Stimulated activated CD4-positive, alpha-beta T cell treated with anti-CD3 and anti-CD28 coated beads, Interleukin-4, amount 100 ng/mL, for 48 hours (primary cell): ENCODE measurements at places on chromosomes 1 and 21.

- DNase-seq, result peak; percentile 2
These were observed 133.4 kb downstream of the PLPPR5 start for GRCh38 chr1:98870959-98871903.

DNA sequence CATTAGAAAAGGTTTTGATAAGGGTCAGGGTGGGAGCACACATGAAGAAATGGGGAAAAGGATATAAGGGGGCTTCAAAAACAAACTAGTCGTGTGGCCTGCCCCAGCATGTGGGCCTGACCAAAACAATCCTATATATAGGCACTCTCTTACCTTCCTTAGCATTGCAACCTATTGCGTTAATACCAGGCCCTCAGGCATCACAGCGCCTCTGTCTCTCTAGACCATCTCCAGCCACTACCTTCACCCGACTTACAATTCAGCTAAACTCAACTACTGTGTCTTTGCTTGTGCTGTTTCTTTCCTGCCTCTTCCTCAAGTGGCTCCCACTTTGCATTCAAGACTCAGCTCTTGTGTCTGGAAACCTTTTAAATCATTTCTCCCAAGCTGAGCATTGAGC, 47.0 kb upstream of the GJA5 start:
- no peak for DNase-seq

- no peak for DNase-seq
These were observed 21.4 kb downstream of the CITED4 start for GRCh38 chr1:40840526-40841323.

GRCh38 chr1:117780687-117781475, 148.5 kb downstream of the GDAP2 start:
- DNase-seq, result no peak

DNA sequence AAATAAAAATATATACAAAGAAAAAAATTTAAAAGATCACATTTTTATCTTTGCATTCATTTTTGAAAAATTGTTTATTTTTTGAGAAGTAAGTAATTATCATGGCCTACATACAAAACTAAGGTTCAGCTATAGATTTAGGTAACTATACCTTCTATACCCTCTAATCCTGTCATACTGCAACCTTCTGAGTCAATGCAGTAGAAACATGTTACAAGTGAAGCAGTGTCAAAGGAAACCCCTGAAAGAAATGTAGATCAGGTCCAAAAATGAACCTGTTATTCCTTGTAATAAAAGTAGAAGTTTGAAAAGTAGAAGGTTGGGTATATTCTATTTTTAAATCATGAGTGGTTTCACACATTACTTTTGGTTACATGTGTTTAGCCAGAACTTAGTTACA, 51.3 kb downstream of the PTGS2 start:
- DNase-seq, result no peak

DNA sequence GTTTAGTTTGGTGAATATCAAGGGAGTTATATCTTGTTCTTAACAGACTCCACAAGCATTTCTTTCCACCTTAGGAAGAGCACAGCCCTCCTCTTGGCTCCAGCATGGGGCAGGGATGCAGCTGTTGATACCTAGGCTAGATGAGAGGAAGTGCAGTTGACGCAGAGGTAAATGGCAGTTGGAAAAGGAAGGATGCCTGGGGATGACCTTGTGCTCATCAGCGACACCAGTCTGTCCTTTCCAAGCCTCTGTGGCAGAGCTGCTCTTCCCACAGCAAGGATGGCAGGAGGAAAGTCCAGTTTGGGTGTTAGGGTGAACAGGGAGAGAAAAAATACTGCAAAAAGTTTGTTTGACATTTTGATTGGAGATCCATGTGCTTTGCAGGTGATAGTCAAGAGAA, 6.2 kb downstream of the PROX1 start:
- no peak for DNase-seq

DNA sequence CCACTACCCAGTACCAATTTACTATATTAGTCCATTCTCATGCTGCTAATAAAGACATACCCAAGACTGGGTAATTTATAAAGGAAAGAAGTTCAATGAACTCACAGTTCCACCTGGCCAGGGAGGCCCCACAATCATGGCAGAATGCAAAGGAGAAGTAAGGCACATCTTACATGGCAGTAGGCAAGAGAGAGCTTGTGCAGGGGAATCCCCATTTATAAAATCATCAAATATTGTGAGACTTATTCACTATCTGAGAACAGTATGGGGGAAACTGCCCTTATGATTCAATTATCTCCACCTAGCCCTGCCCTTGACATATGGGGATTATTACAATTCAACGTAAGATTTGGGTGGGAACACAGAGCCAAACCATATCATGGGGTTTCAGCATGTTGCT, 6.4 kb downstream of the CD58 start:
- DNase-seq, result no peak

DNA sequence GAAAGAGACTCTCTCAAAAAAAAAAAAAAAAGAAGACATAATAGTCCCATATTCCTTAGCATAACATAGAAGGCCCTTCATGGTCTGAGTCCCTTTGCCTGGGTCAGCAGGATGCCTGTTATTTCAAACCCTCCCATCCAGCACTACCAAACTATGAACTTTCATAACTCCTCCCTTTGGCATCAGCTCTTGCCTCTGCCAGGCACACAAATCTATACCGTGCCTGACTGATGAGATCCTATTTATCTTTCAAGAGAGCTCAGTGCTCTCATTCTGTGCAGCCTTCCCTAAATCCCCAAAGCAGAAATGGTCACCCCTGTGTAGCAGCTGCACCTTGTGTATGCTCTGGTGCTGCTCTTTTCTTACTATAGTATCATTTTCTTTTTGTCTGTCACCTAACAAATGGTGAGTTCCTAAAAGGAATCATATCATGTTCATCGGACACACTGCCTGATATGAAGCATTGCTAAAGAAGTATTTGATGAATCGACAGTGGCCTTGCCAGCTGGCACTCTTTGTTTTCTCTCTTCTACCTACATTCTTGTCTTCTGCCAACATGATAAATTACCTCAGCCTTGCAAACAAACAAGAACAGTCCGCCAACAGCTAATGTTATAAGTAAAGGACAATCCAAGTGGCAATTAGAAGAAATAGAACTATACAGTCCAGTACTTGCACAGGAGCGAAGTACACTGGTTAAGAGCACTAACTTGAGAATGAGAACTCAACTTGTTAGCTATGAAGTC, 29.9 kb downstream of the FMO4 start:
- DNase-seq, result no peak

DNA sequence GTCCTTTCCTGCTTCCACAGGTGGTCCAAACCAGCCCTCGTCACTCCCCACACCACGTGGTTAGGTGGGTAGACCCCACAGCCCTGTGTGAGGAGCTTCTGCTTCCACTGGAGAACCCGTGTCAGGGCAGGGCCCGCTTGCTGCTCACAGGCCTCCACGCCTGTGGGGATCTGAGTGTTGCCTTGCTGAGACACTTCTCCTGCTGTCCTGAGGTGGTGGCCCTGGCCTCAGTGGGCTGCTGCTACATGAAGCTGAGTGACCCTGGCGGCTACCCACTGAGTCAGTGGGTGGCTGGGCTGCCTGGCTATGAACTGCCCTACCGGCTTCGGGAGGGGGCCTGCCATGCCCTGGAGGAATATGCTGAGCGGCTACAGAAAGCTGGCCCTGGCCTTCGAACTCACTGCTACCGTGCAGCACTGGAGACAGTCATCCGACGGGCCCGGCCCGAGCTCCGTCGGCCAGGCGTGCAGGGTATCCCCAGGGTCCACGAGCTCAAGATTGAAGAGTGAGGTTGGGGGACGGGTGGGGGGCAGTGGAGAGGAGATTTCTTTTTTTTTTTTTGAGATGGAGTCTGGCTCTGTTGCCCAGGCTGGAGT, 5.5 kb upstream of the ISG20L2 start:
- DNase-seq, result no peak

DNA sequence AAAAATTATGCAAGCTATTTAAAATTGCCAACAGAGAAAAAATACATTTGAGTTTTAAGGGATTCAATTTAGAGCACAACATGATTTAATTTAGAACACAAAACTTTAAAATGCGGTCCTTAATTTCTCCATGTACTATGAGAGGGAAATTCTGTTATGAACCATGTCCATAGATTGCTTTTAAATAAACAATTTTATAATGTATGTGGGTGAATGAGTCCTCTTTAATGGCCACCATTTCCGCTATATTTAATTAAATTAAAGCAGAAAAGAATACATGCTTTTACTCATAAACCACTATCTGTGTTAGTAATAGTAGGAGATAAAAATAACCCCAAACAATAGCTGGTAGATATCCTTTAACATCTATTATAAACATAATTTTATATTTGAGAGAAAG, 914.6 kb downstream of the LTN1 start:
- DNase-seq, result no peak

DNA sequence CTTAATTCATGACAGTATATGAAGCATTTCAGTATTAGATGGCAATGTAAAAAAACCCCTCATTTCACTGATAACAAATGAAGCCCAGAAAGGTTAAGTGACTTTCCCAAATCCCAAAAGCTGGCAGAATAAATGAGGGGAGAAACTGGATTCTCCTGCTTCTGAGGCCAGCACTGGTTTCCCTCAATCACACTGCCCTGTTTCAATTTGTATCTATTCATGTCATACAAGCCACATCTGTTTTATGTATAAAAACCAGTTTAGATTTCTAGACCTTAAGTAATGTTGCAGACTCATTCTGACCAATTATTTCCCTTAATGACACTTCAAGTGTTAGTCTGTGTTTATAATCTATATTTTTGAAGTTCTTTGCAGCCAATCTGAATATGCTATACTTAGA, 16.8 kb downstream of the PLPPR4 start:
- no peak for DNase-seq

DNA sequence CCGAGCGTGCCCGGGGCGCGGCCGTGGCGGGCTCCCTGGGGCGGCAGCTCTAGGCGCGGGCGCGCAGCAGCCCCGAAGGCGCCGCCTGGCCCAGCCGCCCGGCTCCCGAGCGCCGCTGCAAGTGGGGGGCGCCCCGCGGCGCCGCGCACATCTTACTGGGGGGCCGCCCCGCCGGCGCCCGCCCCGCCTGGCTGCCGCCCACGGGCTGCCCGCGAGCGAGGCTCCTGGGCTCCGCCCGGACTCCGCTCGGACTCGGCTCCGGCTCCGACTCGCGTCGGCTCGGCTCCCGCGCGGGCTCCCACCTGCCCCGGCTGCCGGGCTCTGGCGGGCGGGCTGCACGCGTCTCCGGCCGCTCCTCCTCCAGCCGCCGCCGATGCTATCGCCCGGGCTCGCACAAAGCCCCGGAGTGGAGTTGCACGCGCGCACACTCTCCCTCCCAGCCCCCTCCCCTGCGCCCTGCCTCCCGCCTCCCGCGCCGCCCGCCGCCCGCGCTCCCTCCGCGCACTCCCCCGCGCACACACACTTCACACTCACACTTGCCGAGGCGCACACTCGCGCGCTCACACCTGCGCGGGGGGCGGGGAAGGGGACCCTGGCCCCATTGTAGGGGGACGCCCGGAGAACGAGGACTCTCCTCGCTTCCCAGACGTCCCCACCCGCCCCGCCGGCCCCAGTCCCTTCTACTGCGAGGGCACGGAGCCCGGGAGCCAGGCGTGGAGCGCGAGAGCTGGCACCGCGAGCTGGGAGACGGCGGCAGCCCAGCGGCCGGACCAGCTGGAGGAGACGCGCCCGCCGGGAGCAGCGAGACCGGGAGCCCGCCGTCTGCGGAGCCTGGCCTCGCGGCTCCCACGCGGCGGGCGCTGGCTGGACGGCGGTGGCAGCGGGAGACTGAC, at the start of gene GRIK3:
Gene GRIK3, minus strand, starts transcription at position 395 of the 893 bp plus-strand sequence. CDS start 407 bp downstream, outside the sequence.
- DNase-seq, result no peak

GRCh38 chr1:10724052-10724494, 72.4 kb downstream of the CASZ1 start:
- DNase-seq, result no peak

GRCh38 chr1:202005958-202006357, 4.4 kb upstream of the ELF3 start:
- no peak for DNase-seq

DNA sequence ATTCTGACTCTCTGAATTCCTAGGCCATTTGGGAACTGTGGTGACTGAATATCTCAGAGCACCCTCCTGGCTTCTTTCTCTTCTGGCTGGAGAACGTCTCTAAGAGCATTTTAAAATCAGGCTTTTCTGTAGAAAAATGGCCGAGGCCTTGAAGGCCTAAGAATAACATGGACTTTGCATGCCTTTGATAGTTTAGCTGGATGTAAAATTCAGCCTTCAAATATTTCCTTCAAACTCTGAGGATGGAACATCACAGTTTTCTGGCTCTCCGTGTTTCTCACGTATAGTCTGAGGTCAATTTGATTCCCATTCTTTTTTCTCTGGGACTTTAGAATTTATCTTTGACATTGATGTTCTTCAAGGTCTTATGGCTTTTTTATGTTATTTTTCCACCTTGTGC, 34.0 kb downstream of the ARHGEF16 start:
- no peak for DNase-seq

GRCh38 chr1:196063952-196064351, 544.3 kb downstream of the KCNT2 start:
- DNase-seq, result no peak

DNA sequence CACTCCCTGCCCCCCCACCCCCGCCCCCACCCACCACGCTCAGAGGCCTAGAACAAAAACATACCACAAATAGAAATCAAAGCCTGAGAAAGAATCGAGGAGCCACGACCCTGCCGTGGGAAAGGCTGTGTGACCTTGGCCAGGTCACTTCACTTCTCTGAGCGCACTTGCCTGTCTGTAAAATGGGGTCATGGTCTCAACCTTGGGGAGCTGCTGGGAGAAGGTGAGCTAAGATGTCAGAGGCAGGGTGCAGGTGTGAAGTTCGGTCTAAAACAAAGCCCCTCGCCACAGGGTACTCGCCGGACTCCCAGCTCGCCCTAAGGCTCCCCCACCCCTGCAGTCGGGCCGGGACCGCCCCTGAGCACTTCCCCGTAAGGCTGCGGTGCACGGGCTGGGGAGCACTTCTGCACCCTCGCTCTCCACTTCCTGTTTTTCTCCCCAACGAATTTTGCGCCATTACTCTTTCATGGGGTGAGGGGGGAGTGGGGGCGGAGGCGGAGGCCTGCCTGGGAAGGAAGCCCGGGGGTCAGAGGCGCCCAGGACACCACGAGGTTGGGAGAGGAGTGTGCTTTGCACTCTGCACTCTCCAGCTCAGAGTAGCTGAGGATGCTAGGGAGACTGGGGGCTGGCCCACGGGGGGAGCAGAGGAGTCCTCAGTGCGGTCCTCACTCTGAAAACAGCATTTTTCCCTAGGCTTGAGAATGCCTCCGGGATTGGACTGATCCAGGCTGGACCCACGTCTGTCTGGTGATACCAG, 21.9 kb upstream of the PIK3CD start:
- peak; percentile 69 for DNase-seq

GRCh38 chr1:38208716-38209632, 162.4 kb upstream of the POU3F1 start:
- DNase-seq, result no peak

DNA sequence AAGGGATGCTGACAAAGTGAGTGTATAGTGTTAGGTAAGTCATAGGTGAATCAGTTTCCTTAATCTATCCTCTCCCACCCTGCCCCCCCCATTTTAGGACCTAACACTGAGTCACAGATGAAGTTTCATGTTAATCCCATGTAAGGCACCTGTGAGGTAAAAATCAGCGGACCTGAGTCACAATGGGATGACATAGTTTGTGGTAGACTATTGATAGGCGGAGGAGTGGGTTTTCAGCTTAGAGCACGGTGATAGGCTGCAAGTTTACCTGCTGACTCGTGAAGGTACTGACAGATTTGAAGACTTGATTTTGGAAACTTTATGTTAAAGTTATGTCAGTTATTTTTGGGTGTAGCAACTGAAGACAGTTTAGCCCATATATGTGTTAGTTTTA, 1.7 kb downstream of the TOR1AIP1 start:
- DNase-seq, result peak; percentile 42
